ENCODE measurements at places on chromosomes 5 and 9.

DNA sequence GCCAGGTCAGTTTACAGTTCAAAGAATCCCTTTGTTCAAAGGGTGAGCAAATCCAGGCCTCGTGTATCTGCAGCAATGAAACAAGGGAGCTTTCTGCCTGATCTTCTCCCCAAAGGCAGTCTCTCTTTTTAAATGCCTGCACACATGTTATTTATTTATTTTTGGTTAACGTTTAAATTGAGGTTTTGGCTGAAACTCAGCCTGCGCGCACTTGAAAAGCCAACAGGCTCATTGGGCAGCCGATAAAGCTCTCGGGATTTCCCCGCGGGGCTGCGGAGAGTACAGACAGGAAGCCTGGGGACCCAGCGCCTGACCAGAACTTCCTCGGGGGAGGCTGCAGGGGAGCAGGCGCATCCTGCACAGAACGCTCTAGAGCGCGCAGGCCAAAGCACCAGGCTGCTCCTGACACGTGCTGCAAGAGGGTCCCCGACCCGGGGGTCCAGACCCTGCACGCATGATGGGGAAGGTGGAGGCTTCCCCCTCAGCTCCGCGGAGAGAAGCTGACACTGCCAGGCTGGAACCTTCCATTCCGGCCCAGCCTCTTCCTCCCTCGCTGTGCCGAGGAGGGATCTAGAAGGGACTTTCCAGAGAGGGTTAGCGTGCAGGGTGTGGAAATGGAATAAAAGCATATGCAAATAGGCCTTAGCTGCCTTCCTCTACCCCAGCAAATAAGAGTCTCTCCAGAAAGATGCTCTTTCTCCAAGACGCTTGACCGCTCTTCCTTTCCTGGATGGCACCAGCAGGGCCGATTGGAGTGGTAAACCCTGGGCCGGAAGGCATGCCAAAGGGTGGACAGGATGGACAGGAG, 46.1 kb downstream of the PTTG1 start:
- DNase-seq: peak; percentile 79

DNA sequence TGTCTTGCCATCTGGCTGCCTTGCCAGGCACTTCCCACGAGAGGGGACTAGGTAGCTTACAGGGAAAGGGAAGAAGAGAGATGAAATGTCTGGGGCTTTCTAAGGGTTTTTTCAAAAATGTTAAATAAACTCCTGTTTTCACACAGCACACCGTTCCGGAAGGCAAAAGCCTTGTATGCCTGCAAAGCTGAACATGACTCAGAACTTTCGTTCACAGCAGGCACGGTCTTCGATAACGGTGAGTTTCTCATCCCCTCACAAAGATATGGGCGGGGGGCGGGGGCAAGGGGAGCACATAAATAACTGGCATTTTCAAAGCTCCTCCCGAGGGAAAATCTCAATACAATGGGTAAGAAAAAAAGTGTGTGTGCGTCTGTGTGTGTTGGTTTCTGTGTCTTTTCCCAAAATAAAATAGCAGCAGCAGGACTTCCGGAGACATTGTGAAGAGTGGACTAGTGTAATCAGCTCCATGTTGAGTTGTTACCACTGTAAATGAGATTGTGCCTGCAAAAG, 189.6 kb downstream of the NR3C1 start:
- DNase-seq: no peak

- DNase-seq: no peak
Observed at GRCh38 chr9:18385696-18386490, 88.1 kb upstream of the ADAMTSL1 start.

GRCh38 chr5:98556712-98557111, 216.8 kb upstream of the RGMB start:
- DNase-seq: no peak

DNA sequence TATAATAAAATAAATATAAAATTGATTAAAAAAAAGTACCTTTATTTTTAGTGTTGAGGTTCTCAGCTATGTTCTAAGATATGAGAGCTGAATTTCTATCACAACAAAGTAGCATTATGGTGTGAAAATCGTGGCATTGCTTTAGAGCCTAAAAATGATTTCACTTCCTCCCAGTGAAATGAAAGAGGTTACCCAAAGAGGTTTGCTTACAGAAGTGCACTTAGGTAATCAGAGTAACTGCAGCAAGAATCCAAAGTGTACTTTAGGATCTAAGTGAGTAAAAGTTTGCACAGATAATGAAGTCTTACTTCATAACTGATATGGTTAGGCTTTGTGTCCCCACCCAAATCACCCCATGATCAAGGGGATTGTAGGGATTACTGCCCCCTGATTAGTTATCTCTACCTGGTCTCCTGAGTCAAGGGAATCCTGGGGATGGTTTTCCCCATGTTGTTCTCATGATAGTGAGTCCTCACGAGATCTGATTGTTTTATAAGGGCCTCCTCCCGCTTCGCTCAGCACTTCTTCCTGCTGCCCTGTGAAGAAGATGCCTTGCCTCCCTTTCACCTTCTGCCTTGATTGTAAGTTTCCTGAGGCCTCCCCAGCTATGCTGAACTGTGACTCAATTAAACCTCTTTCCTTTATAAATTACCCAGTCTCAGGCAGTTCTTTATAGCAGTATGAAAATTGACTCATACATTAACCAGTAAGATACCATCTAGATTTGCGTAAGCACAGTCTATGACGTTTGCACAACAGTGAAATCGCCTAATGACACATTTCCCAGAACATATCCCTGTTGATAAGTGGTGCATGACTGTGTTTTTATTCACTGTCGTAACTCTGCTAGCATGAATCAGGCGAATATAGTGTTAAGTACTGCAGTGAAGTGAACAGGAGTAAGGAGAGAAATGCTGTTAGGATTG, 40.3 kb upstream of the LRRC70 start:
- DNase-seq: no peak

GRCh38 chr9:38046661-38047300, 22.2 kb downstream of the SHB start:
- DNase-seq: no peak

DNA sequence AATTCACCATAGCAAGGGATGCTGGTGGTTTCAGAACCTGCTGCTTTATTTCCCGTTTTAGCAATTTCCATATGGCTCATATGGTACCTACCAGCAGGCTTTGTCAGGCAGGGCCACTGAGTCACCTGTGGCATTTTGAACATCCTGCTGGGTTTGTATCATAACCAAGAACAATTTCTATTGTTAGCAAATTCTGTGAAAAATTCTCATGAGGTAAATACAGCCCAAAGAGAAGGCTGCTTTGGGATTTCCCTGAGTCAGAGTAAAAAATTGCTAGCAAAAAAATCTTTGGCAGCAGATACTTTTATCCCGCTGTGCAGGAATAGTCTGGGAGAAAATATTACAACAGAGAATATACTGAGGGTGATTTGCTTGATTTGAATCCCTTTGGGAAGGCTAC, 52.7 kb downstream of the PRR16 start:
- no peak for DNase-seq

DNA sequence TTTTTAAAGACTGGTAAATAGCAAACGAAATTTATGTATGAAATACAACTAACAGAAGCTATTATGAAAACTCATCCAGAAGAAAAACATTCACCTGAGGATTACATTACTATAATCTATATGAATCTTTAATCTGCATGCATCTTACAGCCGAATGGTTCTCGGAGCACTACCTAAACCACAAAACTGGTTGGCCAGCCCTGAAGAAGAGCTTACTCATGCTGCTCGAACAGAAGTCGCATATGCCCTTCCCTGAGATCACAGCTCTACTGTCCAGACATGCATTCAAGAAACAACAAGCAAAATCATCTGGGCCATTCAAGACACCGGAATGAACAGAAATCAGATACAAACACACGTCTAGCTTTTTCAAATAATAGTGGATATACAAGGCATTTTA, 931.0 kb upstream of the DMAC1 start:
- no peak for DNase-seq

All from suprapubic skin (tissue), 4 donors.